ENCODE measurements at places on chromosomes 7 and 10.

DNA sequence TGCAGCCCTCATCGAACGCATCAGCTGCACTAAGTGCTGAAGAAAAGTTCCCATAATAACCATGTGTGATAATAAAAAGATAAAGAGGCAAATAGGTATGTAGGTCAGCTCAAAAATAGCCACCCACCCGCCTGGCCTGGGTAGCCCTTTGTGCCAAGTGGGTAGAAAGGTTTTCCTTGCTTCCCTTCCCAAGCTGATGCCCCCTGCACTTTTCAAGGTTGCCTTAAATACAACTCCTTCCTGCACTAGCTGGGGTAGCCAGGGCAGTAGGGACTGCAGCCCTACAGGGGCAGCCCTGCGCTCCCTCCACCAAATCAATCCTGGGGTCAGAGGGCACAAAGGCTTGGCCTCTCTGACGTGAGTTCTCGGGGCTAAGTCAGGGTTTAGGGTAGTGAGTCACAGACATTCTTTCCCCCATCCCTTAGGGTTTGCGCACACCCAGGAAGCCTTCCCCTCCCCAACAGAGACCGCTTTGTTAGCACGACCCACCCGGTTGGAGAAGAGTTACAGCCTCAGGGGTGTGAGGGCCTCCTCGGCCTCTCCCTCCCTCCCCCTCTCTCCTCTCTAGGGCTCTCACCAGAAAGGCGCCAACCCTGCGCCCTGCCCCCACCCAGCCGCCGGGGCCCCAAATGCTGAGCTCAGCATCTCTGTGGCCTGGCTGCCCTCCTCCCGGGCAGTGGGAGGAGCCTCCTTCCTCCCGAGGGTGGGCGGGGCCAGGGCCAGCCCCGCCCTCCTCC lies 13.3 kb upstream of the DDIT4 start:
- H3K27ac ChIP-seq: peak overlapping the region; percentile 99
- DNase-seq: peak; percentile 92
- H3K36me3 ChIP-seq: no peaks in the 10 kb centered on the region
- H3K4me3 ChIP-seq: peak overlapping the region; percentile 86
- peaks cover 82% of the 10 kb centered on the region for H3K4me1 ChIP-seq

DNA sequence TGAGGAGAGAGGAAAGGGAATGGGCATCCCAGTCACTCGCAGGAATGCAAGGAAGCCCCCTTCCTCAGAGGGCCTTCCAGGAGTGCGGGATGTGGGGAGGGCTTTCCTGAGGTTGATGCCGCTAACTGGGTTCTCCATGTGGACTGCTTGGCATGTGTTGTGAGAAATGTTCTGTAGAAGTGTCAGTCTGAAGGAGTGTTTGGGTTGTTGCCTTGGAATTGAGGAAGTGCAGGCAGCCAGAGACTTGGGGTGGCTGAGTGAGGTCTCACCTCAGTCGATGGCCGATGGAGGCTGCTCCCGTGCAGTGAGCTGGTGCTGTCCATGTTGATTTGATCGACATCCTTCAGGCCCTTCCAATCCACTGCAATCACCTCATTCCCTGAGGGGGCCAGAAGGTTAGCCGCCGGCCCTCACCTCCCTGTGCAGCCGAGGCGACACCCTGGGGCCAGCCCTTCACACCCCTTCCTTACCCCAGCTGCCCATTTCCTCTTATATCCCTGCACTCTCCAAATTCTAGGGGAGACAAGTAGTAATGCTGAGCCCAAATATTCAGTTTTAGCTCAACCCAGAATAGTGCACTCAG lies 2.7 kb downstream of the FAM131B start:
- peaks cover 5% of the 10 kb centered on the region for H3K4me1 ChIP-seq
- H3K27ac ChIP-seq: no peak overlapping the region
- no peak overlapping the region for H3K4me3 ChIP-seq
- no peaks in the 10 kb centered on the region for H3K36me3 ChIP-seq

GRCh38 chr10:45040921-45041542 lies 40.3 kb downstream of the ZNF22 start:
- DNase-seq: no peak
- H3K4me1 ChIP-seq: no peaks in the 10 kb centered on the region
- no peaks in the 10 kb centered on the region for H3K36me3 ChIP-seq
- peaks cover 2% of the 10 kb centered on the region for H3K27me3 ChIP-seq
- H3K4me3 ChIP-seq: no peak overlapping the region
- H3K27ac ChIP-seq: no peak overlapping the region

DNA sequence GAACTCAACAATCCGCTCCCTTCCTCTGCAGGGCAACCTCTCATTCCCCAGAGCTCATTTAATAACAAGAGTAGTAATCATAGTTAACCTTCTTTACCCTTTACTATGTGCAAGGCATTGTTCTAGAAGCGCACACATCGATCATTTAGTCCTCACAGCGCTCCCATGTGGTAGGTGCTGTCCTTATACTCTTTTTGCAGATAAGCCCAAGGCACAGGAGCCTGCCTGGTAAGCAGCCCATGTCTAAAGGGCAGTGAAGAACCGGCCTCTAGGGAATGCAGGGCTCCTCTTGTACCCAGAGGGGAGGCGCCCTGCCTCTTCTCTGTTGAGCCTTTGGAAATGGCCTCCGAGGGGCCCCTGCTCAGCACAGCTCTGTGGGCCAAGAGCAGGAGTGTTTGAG lies 14.3 kb downstream of the CHST3 start:
- H3K4me1 ChIP-seq: peaks cover 30% of the 10 kb centered on the region
- no peaks in the 10 kb centered on the region for H3K36me3 ChIP-seq
- H3K4me3 ChIP-seq: no peak overlapping the region
- no peak for DNase-seq
- H3K27me3 ChIP-seq: peaks cover 4% of the 10 kb centered on the region

- H3K4me3 ChIP-seq: no peak overlapping the region
- no peak overlapping the region for H3K27ac ChIP-seq
- H3K27me3 ChIP-seq: no peaks in the 10 kb centered on the region
- no peaks in the 10 kb centered on the region for H3K36me3 ChIP-seq
- no peaks in the 10 kb centered on the region for H3K4me1 ChIP-seq
Observed at GRCh38 chr7:9407816-9408215, 974.4 kb downstream of the NXPH1 start.

DNA sequence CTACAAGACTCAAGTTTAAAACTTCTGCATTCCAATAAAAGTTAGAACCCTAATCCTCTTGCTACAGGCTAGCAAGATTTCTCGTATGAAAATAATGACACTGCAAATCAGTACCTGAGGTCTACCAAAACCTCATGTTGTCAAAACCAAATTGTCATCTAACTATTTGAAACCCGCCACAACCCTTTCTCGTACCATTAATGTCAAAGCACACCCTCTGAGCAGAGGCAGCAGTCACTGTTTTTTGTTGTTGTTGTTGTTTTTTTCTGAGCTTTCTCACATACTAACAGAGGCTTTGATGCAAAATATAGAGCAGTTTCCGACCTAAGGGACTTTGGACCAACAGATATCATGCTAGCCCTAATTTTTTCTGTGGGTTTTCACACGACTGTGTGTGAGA lies 563.9 kb upstream of the C7orf33 start:
- H3K27me3 ChIP-seq: peaks cover 2% of the 10 kb centered on the region
- H3K4me1 ChIP-seq: no peaks in the 10 kb centered on the region
- no peaks in the 10 kb centered on the region for H3K36me3 ChIP-seq
- H3K27ac ChIP-seq: no peak overlapping the region
- no peak for DNase-seq

DNA sequence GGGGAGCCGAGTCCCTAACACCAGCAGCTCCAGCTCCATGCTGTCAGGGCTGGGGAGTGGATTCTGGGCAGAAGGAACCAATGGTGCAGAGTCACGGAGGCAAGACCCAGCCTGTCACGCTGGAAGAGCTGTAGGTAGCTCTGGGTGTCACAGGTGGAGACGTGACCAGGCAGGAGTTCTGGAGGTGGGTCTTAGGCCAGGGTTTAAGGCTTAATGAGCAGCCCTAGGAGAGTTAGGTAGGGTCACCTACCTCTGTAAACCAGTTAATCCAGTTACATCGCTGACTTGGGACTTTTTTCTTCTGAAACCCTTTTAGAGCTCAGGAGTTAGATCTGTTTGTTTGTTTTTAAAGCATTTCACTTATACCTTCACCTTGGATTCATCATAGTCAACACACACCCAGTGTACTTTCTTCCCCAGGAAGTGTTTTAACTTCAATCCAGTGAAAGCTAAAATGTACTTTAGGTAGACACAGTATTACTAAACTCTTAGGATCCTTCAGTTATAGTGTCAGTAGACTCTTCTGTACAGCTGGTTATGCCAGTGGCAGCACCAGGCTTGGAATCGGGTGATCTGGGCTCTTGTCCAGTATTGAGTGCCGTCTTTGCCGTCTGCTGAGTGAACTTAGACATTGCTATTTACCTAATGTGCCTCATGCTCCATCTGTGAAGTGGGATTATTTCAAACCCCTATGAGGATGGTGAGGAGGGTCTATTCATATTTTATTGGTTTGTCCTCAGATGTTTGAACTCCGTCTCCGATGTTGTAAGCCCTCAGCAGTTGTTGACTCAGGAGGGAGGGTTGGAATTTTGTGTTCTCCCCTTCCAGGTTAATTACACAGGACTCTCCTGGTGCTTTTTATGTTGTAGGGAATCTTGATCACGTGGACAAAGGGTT lies 31.0 kb downstream of the TACR2 start:
- H3K27me3 ChIP-seq: no peaks in the 10 kb centered on the region
- H3K36me3 ChIP-seq: peaks cover 62% of the 10 kb centered on the region
- DNase-seq: no peak

DNA sequence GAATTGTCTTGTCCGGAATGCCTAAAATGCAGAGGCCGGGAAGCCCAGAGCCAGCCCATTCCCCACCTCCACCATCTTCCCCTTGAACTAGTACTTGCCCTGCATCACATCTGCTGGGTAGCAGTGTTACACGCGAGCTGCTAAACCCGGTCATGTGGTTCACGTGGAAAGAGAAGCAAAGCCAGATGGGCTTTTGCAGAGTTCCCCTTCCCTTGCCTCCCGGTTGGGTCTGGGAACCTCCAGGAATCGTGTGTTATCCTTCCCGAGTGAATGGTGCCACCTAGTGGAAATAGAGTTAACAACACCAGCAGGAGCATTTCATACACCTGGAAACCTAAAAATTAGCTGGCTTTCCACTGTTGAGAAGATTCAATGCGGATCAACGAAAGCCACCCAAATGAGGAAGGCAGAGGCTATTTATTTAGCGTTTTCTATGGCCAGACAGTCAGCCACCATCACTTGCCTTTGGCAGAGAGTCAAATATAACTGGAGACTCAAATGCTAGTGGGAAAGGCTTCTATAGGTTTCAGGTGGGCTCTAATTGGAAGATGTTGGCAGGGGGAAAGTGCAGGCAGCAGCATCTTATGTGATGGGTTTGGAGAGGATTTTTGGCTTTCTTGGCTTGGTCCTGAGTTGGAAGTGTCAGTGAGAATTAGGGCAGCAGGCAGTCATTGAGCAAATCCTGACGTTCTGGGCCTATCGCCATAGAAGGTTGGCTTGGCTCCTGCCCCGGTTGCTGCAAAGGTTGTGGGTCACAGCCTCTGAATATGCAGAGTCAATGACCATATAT lies 12.9 kb upstream of the DENND2A start:
- no peak overlapping the region for H3K4me3 ChIP-seq
- peaks cover 3% of the 10 kb centered on the region for H3K27me3 ChIP-seq
- H3K36me3 ChIP-seq: no peaks in the 10 kb centered on the region
- no peak overlapping the region for H3K27ac ChIP-seq

GRCh38 chr7:112779667-112780066 lies 10.5 kb downstream of the TMEM168 start:
- DNase-seq: no peak
- no peak overlapping the region for H3K27ac ChIP-seq
- H3K36me3 ChIP-seq: peaks cover 32% of the 10 kb centered on the region

GRCh38 chr10:18650404-18650997 lies 886 bp downstream of the NSUN6 start:
- H3K27ac ChIP-seq: peak overlapping the region; percentile 97
- H3K36me3 ChIP-seq: peaks cover 16% of the 10 kb centered on the region
- H3K4me1 ChIP-seq: peaks cover 43% of the 10 kb centered on the region
- peak overlapping the region; percentile 97 for H3K4me3 ChIP-seq
- no peaks in the 10 kb centered on the region for H3K27me3 ChIP-seq

GRCh38 chr7:15625466-15625865 lies 61.0 kb downstream of the MEOX2 start:
- no peaks in the 10 kb centered on the region for H3K36me3 ChIP-seq
- DNase-seq: no peak
- no peak overlapping the region for H3K4me3 ChIP-seq
- H3K27me3 ChIP-seq: no peaks in the 10 kb centered on the region
- no peaks in the 10 kb centered on the region for H3K4me1 ChIP-seq

DNA sequence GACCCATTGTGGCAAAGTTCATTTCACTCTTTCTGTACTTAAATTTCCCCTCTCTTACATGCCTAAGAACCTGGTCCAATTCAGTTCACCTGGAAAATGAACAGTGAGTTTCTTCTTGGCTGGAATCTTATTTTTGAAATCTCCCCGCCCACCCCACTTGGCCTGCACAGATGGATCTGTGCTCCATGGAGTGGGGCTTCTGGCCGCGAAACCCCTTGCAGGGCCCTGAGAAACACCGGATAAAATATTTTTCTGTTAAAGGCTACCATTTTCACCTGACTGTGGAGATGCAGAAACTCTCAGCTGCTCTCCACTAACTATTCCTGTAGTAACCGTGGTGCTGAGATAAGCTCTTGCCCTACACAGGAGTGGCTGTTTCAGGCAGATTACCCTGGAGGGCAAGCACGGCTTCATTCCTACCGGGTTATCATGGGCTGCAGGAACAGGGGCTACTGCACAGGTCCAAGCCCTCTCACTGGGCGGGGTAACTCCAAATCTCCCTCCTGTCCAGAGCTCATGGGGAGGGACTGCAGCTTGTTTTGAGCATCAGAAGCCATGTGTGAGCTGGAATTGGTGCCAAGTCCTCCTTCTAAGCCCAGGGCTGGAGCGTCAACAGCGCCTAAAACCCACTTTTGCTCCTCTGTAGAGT lies 118.9 kb downstream of the PRPF18 start:
- DNase-seq: no peak
- no peak overlapping the region for H3K4me3 ChIP-seq
- H3K27me3 ChIP-seq: peaks cover 36% of the 10 kb centered on the region
- no peaks in the 10 kb centered on the region for H3K36me3 ChIP-seq
- H3K4me1 ChIP-seq: peaks cover 21% of the 10 kb centered on the region

GRCh38 chr10:34739915-34740314 lies 75.2 kb downstream of the PARD3 start:
- H3K4me1 ChIP-seq: no peaks in the 10 kb centered on the region
- no peak overlapping the region for H3K4me3 ChIP-seq
- no peak for DNase-seq
- no peak overlapping the region for H3K27ac ChIP-seq
- H3K36me3 ChIP-seq: no peaks in the 10 kb centered on the region
- peaks cover 8% of the 10 kb centered on the region for H3K27me3 ChIP-seq

DNA sequence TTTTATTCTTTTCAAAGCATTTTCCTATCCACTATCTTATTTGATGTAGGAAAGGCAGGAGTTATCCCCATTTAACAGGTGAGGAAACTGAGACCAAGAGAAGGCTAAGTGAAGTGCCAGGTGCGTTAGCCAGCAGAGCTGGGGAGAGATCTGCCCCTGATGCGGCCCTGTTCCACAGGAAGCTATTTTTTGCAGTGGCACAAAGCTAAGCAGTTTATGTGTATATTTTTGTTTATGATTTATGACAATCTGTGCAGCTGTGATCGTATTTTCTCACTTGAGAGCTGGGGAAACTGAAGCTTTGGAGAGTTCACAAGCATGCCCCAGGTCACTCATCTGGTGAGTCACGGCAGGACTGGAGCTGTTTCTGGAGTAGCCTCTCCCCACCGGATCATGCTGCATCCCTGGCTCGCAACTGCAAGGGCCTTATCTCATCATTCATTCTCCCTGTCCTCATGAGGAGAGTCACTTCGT lies 38.8 kb downstream of the SLC29A3 start:
- H3K27ac ChIP-seq: no peak overlapping the region
- no peak for DNase-seq
- no peaks in the 10 kb centered on the region for H3K4me1 ChIP-seq
- H3K4me3 ChIP-seq: no peak overlapping the region
- peaks cover 12% of the 10 kb centered on the region for H3K36me3 ChIP-seq
- H3K27me3 ChIP-seq: no peaks in the 10 kb centered on the region

GRCh38 chr7:31735991-31736982 lies 49.3 kb downstream of the PPP1R17 start:
- no peaks in the 10 kb centered on the region for H3K36me3 ChIP-seq
- no peak overlapping the region for H3K27ac ChIP-seq
- no peaks in the 10 kb centered on the region for H3K4me1 ChIP-seq
- peak; percentile 16 for DNase-seq
- no peak overlapping the region for H3K4me3 ChIP-seq
